NCI-H187 treated with DMSO at 0.1 percent for 48 hours (cell line): ENCODE measurements at places on chromosomes 7 and 10.

DNA sequence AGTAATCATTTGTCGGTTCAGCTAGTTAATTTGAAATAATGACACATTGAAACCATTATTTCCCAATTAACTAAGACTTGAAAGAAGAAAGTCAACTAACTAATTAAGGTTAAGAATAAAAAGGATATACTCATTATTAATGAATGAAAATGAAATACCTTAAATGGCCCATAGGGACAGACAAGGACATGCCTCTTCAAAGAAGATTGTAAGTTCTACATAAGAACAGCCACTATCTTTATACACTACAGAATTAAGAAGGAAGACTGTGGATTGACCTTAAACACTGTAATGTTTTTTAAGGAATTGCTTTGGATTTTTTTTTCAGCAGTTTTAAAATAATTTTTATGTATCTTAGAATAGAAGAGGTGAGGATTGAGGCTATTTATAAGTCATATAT, 60.7 kb downstream of the CSTF2T start:
- no peak for DNase-seq

- DNase-seq: no peak
These were observed 242.8 kb downstream of the MGMT start for GRCh38 chr10:129709627-129710509.

- no peak for DNase-seq
These were observed 44.5 kb downstream of the HHEX start for GRCh38 chr10:92734301-92734700.

- DNase-seq: no peak
These were observed 95.4 kb downstream of the TBXAS1 start for GRCh38 chr7:139924461-139924860.

GRCh38 chr10:115665549-115665948, 572.4 kb downstream of the ATRNL1 start:
- no peak for DNase-seq

DNA sequence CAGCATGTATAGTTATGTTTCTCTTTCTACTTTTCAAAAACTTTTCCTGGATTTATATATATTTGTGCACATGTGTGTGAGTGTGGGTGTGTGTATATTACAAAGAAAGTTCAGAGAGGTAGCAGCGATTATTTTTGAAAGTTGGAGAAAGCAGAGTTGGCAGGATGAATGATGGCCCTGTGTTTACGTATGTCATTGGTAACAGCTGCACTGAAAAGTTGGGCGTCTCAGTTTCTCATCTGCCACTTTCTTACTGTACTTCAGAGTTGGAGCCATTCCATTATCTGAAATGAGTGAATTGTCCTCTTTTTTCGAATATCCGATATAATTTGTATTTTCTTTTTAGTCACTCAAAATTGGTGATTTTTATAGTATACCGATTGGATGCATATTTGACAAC, 172.2 kb downstream of the CDK14 start:
- no peak for DNase-seq

DNA sequence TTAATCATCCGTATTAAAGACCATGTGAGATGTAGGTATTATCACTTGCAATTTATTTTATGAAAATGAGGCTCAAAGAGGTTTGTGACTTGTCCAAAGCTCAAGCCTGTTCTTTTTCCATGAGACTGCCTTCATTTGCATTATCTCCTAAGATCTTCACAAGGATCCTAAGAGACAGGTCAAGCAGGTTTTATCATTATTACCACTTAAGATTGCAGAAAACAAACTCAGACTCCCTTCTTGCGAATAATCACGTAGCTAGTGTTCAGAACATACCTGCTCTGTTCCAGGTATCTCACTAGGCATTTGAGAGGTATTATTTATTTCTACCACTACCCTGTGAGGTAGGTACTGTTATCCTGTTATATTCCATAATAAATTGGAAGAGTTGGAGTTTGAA, 64.8 kb downstream of the ZNRF2 start:
- DNase-seq: no peak

GRCh38 chr10:93080350-93081046, 6.8 kb downstream of the CYP26A1 start:
- DNase-seq: no peak
